ENCODE measurements at places on chromosomes 7 and 10.
A peak's percentile ranks its signal among the peaks of the same experiment; 100 is the strongest.

DNA sequence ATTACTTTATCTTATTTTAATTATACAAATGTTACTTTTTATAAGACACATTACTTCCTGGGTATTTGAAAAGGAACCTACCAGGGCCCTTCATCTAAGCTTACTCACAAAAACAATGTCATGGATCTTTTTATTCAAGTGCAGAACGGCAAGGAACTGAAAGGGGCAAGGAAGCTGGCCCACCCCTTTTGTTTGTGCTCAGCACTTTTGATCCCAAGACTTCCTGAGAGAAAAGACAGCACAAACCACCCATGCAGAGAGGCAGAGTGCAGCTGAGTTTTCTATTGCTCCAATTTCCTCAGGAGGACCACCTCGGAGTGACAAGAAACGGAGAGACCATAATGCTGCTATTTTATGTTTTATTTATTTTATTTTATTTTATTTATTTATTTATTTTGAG is 232.0 kb upstream of the NRP1 start:
- no peak for DNase-seq

GRCh38 chr7:37118004-37118403 is 330.7 kb downstream of the ELMO1 start:
- DNase-seq: no peak

GRCh38 chr7:133786401-133786937 is 340.7 kb upstream of the LRGUK start:
- no peak for DNase-seq

DNA sequence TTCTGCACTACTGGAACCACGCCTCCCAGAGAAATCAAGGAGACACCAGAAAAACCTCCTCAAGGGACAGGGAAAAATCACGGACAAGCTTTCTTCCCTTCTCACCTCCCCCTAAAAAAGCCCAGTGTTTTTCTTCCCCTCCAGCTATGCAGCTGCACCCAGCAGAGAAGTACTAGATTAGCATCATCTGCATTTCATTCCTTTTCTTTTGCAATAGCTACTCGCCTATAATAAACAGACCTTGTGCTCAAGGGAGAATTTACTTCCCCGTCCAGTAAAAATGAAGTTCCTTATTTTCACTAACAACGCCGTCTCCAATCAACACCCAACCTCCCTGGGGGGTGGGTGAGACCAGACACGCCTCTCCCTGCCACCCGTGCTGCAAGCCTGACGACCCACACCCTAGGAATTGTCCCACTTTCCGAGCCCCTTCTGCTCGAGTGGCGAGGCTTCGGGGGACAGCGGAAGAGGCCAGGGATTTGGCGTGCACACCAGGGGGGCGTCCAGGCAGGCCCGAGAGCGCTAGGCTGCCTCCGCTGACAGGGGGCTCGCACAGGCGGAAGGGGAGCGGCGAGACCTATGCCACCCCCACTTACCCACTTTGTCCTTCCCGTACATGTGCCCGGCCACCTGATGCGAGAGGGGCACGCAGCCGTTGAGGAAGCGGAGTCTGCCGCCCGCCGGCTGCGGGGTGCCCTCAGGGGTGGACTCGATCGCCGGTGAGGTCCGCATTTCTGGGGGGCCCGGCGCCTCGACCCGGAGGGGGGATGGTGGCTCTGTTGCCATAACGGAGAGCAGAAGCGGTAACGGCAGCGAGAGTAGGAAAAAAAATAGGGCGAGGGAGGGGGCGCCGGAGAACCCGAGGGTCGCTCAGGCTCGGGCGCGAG is 625 bp downstream of the IPMK start:
- peak; percentile 69 for DNase-seq

DNA sequence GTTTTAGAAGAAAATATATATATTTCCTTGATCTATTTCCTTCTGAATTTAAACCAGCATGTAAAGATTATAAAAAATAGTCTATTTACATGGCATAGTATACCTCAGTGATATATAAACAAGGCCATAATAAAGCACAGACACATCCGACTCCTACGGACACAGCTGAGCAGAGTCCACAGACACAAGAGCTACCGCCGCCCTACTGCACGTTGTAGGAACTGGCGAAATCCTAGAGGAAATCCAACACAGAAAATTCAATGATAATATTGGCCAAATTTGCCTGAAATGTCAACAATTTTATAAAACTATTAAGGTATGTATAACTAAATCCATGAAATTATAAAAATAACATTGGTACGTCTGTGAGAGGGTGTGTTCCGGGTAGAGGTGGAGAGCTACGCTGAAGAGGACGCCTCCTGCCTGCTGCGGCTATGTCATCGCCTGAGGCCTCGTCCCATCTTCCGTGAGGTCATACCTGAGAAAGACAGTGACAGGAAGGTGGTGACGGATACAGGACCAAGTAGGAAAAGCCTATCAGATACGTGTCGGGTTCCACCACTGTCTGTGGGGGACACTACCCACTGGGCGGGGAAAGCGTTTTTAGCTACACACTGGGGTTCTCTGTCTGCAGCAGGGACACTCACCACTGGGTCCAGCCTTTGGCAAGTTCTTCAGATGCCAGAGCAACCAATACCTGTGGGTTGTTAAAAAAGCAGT is 29.3 kb upstream of the NCAPG2 start:
- no peak for DNase-seq

DNA sequence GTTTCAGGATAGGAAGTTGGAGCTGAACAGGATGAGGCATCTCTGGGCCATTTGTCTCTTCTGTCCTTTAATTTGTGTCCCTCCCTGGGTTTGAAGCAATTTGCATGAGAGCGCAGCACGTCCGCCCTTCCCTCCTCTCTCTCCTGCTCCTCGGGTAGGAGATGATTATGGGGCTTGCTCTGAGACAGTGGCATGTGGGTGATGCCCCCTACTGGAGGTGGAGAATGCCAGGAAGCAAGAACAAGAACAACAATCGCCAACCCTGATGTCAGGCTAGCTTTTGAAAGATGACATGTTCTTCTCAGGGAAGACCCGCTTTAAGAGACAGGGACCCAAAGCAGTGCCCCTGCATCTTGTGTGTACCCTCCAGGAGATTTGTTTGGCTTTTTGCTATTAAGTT is 63.9 kb upstream of the LOXL4 start:
- no peak for DNase-seq

DNA sequence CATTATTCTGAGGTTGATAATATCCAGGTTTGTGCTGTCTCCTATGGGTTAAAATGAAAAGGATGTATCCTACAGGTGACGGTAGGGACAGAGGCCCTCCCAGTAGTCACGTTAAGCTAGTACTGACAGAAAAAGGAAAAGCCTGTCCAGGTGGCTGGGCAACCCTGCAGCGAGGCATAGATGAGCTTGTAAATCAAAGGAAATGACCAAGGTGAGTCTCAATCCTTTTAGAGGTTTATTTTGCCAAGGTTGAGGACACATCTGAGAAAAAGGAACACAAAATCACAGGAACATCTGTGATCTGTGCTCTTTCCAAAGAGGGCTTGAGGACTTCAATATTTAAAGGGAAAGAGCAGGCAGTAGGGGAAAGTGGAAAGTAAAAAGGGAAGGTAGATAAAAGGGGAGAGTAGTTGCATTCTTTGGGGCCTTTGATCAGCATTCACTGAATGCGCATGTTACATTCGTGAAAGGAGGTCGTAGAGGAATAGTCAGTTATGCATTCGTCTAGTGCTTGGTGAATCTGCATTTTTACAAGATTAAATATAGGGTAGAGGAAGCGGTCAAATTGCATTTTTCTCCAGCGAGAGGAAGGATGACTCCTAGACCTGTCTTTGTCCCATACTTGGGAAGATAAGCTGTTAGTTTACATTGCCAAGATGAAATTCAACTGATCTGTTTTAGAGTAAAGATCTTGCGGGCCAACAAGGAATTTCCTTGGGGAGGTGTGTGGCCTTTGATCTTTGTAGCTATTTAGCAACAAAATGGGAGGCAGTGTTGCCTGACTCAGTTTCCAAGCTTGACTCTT is 884 bp upstream of the GSTO1 start:
- no peak for DNase-seq

GRCh38 chr7:69311489-69311888 is 286.8 kb upstream of the AUTS2 start:
- no peak for DNase-seq

Measured in astrocyte of the hippocampus (primary cell).